ENCODE measurements at places on chromosomes 3 and 15.

DNA sequence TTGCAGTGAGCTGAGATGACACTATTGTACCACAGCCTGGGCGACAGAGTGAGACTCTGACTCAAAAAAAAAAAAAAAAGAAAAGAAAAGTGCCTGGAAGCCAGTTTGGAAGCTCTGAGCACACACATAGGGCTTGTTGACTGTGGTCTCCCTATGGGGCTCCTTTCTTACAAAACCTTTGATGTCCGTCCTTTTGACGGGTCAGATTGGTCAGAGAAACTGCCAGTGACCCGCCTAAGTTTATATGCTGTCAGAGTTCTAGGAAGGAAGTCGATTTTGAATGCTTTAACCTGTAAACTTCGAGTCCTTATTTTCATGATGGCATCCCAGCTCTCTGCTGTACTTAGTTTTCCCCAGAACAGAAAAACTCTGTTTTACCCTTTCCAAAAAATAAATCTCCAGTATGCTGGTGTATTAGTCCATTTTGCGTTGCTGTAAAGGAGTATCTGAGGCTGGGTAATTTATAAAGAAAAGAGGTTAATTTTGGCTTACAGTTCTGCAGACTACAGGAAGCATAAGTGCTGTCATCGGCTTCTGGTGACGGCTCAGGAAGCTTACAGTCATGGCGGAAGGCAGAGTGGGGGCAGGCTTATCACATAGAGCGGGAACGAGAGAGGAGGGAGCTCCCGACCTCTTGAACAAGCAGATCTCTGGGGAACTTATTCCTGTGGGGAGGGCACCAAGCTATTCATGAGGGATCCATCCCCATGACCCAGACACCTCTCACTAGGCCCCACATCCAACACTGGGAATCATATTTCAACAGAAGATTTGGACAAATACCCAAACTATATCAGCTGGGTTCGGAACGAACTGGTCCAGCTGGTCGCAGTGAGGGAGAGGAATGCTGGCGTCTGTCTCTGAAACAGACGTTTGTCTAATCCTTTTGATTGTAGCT is 72.3 kb downstream of the LMLN start:
- DNase-seq: no peak

DNA sequence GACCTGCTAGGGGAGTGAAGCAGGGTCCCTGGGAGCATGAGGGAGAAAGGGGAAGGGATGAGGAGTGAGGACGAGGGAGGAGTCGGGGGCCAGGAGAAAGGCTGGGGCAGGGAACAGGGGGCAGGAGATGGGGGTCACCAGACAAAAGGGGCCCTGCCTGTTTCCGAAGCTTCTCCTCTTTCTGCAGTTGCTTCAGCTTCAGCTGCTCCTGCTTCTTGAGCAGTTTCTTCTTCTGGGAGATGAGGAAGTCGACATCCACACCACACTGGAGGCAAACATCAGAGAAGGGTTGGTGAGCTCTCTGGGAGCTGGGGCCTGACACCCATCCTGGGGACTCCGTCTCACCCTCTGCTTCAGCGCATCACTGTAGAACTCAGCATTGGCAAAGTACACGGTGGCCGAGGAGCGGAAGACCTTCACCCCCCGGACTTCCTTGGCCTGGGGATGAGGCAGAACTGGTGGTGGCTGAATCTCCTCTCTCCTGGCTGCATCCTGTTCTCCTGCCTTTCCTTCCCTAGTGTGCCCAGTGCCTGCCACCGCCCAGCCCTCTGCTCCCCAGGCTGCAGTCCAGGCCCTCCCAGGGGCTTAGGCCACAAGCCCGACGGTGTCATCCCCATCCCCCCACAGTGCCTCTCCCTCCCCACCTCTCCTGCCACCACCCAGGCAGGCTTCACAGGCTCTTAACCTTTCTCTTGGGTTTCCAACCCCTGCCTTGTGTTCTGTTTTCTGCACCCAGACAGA is 6.8 kb downstream of the SLC26A6 start:
- no peak for DNase-seq

DNA sequence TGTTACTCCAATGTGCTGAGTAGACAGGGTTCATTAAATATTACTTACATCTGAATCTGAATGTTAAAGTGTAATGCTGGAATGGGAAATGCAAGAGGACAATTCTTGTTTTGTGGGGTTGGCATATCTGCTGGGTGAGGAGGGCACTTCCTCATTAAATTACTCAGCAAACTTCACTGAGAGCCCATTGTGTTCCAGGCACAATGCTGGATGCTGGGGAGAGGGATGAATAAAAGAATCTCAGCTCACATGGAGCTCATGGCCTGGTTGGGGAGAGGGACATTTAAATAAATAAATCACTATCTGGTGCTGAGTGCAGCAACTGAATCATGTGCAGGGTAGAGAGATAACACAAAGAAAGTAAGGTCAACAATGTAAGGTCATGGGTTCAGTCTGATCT is 199.2 kb upstream of the CFAP20DC start:
- no peak for DNase-seq

DNA sequence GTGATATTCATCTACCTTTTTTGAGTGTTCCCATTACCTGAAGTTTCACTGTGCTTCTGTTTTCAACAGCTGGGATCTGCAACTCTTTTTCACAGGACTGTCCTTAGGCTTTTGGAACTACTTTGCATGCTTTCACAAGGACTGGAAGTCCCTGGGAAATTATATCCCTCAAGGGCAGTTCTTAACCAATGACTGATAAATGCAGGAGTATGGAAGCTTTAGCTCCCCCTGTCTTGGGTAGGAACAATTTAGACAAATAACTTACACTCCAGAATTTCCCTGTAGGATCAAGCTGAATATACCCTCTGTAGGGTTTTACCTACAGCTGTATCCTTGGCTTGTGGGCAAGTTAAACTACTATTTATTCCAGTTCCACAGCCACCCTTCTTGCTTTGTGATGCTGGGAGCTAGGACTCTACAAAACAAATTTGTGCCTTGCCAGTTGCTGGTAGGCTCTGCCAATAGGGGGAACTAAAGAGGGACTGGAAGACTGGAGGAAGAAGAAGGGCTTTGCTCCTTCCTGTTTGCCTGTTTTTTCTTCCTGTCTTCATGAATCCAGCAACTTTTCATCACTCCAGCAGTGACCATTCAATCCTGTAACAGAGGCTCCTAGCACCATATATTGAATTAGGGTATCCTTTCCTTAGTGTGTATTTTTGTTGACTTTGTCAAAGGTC is 6.8 kb upstream of the ZNF280D start:
- DNase-seq: no peak

- DNase-seq: no peak
These were observed 107.8 kb downstream of the CTNNB1 start for GRCh38 chr3:41307065-41307464.

- DNase-seq: peak; percentile 17
These were observed 106.7 kb downstream of the GHSR start for GRCh38 chr3:172341482-172342059.

DNA sequence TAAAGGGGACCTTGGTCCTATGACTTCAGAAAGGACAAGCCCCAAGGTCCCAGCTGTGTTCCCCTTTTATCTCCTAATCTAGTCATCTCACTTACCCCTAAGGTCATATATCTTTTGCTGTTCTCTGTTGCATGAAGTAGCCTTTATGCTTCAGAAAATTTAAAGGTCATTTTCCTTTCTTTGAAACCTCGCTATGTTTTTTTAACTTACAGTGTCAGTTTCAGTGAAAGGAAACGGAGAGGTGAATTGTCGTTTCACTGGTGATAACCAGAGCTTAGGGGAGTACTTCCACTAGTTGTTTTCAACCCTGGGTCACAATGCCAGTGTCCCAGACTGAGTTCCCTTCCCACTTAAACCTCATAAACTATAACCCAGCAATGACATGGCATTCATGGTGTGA is 357.4 kb downstream of the GAP43 start:
- no peak for DNase-seq

GRCh38 chr3:191461113-191461595 is at the start of gene PYDC2:
Gene PYDC2, plus strand, starts transcription at chr3:191461163. Its CDS starts 0 bp downstream, at chr3:191461163.
- DNase-seq: no peak

GRCh38 chr15:41394924-41395323 is 7.4 kb downstream of the NDUFAF1 start:
- no peak for DNase-seq

GRCh38 chr3:56833536-56833935 is 31.8 kb upstream of the ARHGEF3 start:
- DNase-seq: no peak

DNA sequence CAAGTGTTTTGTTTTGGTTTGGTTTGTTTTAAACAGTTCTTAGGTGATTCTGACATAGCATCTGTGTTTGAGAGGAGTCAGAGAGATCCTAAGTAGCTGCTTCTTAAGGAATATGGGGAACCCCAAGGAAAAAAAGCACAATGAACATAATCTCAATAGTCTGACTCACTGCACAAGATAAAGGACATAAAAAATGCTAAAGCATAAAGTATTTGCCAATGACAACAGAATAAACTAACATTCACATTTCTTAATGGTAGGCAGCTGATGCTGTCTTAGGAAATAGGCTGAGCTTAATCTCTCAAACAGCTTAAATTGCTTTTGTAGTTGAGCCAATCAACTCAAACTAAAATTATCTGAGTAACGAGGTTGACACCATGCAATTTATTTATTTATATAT is 2.9 kb downstream of the NCEH1 start:
- no peak for DNase-seq

DNA sequence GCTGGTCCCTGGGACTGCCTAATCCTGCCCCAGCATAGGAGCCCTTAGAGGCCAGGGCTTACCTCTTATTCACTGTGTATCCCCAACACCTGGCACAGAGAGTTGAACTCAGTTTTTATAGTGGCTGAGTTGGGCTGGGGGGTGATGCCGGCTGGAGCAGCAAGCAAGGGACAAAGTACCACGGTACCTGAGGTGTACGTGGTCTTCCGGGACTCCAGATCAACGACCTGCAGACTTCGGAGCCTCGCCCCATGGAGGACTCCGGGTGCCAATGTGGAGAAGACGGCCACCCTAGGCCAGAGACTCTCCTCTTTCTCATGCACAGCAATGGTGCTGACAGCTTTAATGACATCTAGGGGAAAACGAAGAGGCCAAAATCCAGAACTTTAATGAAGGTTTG is 8.1 kb downstream of the WDR73 start:
- DNase-seq: no peak

DNA sequence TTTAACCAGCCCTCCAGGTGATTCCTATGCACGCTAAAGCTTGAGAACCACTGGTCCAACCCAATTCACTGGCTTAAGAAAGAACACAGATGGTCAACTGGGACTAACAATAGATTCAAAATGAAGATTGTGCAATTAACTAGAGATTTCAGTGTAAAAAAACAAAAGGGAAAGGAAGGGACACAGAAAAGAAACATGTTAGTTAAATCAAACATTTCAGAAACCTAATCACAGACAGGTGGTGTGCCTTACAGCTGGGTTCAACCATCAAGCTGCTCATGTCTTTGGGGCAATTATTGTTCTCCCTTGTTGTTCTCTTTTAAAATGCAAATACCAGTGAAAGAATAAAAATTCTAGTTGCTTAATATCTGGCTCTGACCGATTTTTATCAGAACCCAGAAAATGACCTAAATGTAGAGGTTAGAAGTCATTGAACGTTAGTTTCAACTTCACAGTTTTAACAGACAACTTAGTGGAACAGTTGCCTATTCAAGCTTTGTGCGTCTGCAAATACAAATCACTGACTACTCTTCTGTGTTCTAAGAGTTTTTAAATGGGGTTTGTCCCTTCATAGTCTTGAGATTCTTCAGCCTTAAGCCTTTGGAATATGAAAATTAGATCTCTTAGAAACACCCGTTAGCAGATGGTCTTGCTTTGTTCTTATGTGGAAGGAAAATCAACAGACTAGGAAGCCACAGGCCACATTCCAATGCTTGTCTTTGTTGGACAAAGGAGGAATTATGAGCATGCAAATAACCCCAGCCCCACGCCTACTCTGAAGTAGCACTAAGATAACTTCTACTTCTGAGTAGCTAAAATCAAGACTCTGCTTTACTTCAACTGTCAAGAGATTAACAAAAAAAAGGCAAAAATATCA is 223.4 kb downstream of the ATP8B4 start:
- DNase-seq: no peak

GRCh38 chr3:87390821-87391220 is 114.4 kb upstream of the POU1F1 start:
- no peak for DNase-seq

DNA sequence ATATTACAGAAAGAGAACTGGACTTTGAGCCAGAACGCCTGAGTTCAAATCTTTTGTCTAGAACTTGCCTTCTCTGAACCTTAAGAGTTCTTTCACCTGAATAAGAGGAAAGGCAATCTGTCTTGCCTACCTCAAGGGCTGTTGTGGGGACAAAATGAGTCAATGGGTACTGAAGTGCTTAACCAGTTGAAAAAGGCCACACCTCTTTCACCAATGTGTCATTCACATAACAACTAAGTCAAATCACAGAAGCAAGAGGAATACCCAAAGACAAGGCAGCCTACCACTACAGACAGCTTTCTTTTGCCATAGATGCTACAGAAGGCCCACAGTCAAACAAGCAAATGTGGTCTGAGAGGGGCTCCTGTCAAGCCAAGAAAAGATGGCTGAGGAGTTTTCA is 39.7 kb downstream of the NBEAL2 start:
- DNase-seq: no peak

- DNase-seq: peak; percentile 31
These were observed 3.2 kb upstream of the NR2E3 start for GRCh38 chr15:71807125-71807629.

- DNase-seq: no peak
These were observed 42.0 kb downstream of the WWTR1 start for GRCh38 chr3:149615731-149616221.

GRCh38 chr3:27059489-27059888 is 309.7 kb downstream of the NEK10 start:
- DNase-seq: no peak

DNA sequence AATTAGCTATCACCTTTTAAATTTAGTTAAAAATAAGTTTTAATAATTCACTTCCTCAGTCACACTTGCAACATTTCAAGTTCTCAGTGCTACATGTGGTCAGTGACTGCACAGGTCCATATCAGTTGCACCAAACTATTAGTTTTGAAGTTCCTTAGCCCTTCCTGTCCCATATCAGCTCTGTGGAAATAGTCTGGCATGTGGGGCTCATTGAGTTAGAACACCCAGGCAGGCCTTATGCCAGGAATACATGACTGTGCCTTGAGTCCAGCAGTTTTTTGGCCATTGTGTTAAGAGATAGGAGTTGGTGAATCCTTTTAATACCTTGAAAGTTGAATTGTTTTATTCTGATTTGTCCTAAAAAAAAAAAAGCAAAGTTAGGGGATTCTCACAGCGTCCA is 153.7 kb upstream of the BFSP2 start:
- DNase-seq: no peak

GRCh38 chr3:158314426-158315357 is 204.8 kb downstream of the RSRC1 start:
- no peak for DNase-seq

- no peak for DNase-seq
These were observed 9.3 kb upstream of the SETD5 start for GRCh38 chr3:9388142-9388541.
